ENCODE measurements at places on chromosomes 11 and 22.

DNA sequence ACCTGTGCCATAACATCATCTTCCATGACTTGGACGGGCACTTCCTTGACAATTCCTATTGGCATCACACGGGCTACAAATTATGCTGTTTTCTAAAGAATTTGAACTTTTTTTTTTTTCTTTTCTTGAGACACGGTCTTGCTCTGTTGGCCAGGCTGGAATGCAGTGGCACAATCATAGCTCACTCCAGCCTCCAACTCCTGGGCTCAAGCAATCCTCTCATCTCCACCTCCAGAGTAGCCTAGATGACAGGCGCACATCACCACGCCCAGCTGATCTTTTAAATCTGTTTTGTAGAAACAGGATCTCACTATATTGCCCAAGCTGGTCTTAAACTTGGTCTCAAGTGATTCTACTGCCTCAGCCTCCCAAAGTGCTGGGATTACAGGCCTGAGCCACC is 3.3 kb upstream of the CRYBB3 start:
- no peak for DNase-seq

GRCh38 chr22:39098576-39098975 is 1.5 kb downstream of the APOBEC3H start:
- no peak for DNase-seq

GRCh38 chr11:87897071-87897470 is 278.2 kb downstream of the RAB38 start:
- DNase-seq, result no peak

DNA sequence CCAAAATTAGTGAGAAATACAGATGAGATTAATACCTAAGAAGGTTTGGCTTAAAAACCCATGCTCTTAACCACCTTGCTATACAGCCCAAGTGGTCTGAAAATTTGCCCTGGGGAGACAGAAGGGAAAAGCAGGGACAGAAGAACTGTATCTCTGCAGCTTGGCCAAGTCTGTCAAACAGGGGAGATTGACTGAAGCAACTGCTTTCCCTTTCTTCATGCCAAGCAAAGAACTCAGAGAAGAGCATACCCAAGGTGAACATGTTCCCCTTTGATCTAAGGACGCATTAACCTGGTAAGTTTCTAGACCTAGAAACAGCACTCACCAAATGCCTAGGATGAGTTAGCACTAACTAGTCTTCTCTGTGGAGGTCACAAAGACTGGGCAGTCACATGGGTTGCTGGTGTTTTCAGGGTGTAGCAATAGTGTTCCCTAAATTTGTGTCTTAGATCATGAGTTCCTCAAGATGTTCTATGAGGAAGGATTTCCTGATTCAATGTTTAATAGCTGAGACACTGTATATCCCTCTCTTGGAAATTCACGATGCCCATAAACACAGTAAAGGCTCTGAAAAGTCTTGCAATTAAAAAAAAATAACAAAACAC is 75.6 kb upstream of the GRAMD1B start:
- DNase-seq, result no peak

DNA sequence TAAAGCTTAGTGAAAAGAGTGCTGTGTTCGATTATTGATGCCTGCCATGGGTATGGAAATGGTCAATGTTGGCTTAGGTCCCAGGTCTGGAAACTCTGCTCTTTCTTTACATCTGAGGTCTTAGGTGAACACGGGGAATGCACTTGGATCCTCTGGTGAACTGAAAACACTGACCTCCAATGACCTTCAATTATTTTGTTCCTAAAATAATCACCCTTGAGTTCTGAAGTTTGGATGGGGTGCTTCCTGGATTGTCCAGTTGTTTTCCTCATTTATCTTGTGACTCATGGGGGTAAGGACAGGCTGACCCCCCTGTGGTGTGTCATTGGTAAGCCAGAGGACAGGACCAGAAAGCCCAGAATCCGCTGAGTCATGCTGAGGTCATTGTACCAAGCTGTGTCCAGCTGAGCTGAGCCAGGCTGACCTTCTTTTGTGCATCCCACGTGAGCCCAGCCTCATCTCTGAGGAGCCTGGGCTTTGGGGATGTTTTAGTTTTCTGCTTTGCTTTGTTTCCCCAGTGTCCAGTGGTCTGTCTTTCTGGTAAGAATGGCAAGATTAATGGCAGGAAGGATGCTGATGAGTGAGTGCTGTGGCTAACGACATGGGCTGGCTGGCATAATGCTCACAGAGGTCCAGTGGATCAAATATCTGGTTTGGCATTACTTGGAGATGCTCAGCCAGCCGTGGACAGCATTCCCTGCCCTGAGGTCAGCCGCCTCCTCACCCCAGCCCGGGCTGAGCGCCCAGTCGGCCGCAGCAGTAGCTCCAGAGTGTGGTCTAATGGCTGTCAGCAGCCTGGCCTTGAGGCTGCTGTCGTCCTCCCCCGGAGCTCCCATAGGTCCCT is 35.6 kb downstream of the AMPD3 start:
- DNase-seq, result peak; percentile 83

GRCh38 chr11:2189938-2190656 is 18.5 kb upstream of the TH start:
- no peak for DNase-seq

- no peak for DNase-seq
Observed at GRCh38 chr11:75797792-75798191, 17.2 kb upstream of the UVRAG start.

DNA sequence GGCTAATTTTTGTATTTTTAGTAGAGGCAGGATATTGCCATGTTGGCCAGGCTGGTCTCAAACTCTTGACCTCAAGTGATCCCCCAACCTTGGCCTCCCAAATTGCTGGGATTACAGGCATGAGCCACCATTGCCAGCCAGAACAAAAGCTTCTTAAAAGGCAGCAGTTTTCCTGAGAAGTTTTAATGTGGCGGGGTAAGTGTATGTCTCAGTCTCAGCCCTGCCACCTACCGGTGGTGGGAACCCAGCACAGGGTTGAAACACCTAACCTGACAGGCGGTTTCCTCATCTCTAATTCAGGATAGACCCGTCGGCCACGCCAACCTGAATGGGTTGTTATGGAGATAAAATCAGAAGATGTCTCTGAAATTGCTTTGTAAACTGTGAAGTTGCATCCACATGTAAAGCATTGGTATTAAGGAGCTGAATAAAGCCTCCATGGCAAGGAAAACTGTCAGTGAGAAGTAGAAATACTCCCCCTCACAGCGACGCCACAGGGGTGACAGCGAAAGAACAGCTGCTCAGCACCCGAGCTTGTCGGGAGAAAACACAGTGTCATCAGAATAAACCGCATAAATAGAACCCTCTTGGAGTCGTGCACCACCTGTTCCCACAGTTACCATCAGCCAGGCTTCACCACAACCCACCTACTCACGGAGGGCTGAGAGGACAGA is 165.9 kb upstream of the NCAM1 start:
- DNase-seq, result no peak

DNA sequence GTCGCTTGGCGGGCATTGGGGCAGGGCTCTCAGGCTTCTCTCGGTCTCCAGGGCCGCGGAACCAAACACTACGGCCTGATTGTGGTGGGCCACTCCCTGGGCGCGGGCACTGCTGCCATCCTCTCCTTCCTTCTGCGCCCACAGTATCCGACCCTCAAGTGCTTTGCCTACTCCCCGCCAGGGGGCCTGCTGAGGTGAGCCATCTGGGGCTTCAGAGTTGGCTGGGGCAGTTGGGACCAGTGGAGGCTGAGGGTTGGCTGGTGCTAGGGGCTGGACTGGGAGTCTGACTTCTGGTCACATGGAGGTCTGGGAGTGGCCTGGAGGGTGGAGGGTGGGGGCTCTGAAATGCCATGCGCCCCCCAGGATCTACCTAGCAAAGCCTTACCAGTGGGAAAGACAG is 15.3 kb upstream of the MYRF start:
- DNase-seq, result no peak

DNA sequence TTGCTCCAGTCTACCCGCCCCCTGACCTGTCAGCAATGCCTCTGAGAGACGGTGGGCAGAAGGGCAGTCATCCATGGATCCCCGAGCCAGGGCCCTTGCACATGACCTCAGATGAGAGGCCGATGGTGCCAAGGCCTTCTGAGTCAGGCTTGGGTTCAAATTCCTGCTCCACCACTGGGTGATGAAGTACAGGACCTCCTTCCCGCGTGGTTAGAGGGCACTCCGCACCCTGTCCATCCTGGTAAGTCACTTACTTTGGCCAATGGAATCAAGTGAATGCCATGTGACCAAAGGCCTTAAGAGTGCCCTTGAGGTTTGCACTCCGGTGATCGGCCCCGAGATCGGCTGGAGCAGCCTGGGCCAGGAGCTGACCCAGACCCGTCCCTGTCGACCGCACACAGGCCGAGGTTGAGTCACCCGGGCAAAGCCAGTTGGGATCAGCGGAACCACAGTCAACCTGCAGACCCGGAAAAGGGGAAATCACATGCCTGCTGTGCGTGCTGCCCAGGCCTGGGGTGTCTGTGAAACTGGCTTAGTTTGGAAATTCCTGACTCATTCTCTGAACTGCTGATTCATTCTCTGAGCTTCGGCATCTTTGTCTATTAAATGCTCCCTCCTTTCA is 48.9 kb downstream of the RTL6 start:
- no peak for DNase-seq

DNA sequence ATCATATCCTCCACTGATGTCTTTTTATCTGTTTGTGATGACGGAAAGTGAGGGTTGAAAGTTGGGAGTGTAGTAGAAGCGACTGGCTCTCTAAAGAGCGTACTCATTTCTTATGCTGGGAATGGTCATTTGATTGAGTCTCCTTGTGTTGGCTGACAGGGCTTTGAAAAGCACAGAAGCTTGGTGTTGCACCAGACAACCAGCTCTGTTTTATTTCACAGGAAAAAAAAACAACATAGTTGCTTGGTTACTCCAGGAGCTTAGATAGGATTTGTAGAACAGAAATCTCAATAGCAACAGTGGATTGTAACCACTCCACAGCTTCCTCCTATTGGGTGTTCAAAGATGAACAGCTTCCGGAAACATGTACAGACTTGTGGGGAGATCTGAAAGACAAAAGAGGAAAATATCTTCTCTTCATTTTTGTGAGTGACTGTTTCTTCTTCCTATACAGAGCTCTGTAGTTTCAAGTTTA is 2.7 kb downstream of the RBM14 start:
- no peak for DNase-seq

DNA sequence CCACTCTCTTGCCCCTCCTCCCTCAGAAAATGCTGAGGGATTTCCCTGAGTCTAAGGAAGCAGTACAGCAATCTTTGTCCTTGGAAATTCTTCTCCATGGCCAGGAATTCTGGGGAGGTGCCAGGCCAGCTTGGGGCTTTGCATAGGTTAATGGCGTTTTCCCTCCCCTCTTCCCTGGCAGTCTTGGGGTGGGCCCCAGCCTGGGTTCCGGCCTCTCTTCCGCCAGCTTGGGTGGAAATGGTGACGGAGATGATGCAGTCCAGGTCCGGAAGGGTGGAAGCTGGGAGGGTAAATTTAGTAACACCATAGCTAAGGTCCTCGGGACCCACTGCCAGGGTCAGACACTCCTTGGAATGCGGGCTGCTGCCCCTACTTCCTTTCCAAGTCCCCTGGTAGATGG is 5.0 kb downstream of the PHLDB1 start:
- no peak for DNase-seq

DNA sequence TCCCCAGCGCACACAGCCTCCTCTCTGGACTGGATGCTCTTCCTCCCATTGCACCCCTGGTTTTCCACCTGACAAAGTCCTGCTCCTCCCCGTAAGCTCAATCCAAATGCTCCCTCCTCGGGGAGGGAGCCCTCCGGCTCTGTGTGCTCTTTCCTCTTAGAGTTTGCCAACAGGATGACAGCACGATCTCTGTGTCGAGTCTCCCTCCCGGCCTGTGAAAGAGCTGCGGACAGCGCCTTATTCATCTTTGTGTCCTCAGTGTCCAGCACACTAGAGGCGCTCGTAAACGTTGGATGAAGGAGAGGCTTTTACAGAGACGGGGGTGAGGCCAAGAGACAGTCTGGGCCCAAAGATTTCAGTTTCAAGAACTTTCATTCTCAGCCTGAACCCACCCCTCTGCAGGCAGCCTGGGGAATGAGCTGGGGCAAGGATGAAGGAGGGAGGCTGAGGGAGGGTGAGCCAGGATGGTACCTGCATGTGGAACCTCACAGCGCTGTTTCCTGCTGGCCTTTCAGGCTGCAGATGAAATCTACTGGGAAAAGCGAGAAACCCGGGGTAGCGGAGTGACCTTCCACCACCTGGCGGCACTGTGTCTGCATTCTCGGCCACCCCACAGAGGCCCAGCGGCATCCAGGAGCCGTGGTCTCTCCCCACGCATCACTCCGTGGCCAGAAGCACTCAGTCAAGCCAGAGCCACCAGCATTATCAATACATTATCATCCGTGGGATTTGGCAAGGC is 8.5 kb upstream of the TMPRSS4 start:
- DNase-seq, result peak; percentile 44

GRCh38 chr11:134049303-134049702 is 19.6 kb upstream of the JAM3 start:
- no peak for DNase-seq

- DNase-seq, result no peak
Observed at GRCh38 chr11:42337786-42338455, 878.5 kb upstream of the LRRC4C start.

DNA sequence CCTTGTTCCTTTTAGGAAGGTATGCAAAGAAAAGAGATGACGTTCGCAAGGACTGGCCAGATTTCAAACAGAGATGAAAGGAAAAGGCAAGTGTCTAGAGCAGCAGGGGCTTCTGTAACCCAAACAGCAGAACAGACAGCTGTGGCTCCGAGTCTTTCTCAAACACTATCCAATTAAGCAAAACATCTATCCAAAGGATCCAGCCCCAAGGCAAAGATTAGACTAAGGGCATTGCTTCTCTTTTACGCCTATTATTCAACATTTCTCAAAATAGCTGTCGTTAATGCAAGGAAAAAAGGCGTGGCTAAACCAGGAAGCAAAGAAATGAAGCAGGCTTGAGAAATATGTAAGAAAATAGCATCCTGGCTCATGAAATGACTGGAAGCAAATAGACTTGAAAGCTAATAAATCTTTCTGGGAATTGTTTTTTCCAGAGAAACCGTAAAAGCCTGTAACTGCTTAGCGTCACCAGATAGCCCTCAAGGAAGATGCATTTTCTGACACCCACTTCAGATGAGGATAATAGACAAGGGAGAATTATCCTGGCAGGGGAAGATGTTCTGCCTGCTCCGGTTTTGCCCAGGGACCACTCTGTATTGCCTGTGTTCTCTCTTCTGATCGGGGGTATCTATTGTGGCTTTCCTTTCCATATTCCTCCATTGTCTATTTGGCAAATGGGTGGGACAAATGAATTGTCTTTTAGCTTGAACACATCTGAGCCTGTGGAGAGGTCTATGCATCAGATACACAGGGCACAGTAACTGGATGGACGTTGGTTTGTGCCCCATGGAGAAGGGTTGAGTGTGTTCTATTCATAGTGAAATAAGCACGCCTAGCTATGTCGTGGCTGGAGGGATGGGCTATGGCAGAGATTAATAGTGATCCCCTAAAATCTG is 20.2 kb downstream of the C11orf96 start:
- DNase-seq, result no peak

- no peak for DNase-seq
Observed at GRCh38 chr11:14345668-14346067, 13.3 kb downstream of the RRAS2 start.
